Thyroid gland (tissue), 4 donors: ENCODE measurements at places on chromosomes 2 and 18. TPM values are rescaled to one million over a fixed set of nuclear protein-coding genes. Genes with fewer than 3 reads are reported as not detected.

DNA sequence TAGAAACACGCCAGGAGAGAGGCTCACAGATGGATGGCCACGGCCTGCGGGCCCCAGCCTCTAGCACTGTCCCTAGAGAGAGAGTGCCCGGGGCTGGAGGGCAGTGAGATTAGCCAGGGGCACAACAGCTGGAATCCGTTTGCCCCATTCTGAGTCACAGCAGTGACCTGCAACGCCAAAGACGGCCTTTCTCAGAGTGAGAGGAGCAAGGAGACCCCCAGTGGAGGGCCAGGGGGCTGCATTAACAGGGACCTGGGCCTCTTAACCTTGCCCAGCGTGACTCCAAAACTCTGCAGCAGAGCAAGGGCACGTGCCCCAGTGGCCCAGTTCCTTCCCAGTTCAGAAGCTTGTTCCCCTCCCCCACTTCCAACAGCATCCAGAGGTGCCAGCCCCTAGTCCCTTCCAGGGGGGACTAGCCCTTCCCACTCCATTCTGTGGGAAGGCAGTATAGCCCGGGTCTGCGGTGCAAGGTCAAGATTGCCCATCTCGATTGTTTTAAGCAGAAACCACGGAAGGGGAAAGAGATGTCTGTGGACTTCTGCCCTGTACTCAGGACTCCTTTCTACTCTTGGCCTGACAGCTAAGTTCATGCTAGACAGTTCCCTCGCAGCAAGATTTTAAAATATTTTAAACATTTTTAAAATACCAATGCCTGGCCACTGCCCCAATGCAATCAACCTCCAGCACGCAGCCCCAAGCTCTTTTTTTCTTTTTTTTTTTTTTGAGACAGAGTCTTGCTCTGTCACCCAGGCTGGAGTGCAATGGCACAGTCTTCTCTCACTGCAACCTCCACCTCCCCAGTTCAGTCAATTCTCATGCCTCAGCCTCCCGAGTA is 50.9 kb upstream of the BIN1 start:
- DNase-seq = no peak

DNA sequence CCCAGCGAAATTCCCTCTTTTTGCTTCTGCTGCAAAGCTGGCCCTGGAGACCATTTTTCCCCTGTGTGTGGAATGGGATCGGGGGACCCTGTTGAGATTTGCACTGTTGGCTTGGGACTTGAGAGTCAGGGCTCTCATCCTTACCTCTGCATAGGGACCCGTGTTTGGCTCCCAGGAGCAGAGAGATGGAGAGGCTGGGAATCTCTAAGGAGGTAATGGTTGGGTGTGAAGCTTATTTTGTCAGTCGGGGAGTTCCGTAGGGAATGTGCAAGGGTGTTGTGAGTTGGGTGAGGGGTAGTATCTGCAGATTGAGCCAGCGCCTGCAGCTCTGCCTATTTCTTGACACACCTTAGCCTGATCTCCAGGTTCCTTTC is 4.5 kb downstream of the GATA6 start:
- DNase-seq = no peak

GRCh38 chr2:58834404-58834803 is 593.3 kb upstream of the FANCL start:
- no peak for DNase-seq

DNA sequence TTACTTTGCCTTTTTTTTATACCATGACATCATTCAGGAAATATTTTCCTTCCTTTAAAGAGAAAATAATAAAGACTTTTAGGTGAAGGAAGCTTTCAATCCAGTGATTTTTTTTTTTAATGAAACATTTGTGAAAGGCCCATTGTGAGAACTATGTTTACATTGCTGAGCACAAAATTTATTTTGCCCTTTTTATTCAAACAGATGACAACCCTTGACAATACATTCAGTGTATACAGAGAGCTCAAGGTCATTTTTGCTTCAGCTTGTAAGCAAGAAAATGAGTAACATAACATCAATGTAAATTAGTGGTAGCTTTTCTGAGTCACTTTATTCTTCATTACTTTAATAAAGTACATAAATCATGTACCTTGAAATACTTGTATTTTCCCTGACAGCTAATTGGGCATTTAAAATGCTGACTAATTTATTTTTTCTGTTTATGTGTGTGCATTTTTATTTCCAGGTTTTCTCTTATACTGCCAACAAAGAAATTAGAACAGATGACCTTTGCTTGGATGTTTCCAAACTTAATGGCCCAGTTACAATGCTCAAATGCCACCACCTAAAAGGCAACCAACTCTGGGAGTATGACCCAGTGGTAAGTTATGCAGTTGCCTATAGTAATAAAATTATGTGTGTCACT is 121.6 kb downstream of the GALNT1 start:
- DNase-seq = no peak

DNA sequence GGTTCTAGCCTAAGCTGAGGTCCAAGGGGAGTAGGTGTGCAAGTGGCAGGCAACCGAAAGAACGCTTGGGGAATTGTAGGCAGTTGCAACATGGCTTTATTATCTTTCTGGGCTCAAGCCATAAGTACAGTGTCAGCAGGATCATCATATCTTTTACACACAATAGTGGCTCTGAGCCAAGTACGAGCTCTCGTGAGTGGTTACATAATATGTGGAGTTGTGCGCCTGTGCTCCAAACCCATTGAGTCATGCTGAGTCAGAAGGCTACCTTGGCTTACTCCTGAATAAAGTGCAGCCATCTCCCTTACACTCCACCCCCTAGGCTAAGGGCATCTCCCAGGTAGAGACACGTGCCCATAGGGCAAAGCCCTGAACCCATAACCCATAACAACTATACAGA is 233.9 kb downstream of the SATB2 start:
- DNase-seq = no peak

DNA sequence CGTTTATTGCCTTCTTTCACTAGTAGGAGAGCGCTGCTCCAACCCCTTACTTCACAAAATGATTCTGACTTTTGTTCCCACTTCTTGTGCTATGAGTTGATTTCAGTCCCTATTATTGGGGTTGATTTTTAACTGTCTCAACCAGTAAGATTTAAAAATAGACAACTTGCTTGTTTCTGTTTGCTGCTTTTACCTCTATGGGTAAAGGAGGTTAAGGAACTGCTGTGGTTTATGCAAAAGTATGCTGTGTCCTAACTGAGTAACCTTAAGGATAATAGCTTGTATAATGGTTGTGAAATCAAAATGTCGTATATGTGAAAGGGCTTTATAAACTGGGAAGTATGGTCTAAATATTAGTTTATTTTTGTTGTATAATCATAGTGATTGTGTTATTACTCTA is 22.6 kb downstream of the ALMS1 start:
- DNase-seq = no peak

DNA sequence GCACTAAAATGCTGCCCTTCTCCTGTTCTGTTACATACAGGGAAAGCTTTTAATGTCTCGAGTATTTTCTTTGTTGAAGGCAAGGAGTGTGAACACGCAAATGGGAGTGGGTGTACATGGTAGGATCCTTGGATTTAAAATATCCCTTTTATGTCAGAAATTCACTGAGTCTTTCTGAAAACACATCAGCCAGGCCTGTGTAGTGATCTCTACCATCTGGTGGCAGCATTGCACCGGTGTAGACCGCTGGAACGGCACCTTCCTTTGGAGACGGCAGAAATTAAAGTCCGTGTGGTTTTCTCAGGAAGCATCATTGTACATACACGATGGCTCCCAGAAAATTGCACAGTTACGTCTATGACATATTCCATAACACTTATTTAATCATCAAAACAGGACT is 515.8 kb downstream of the GALR1 start:
- DNase-seq = no peak

FHOD3 gene
- total RNA-seq = 6.9 TPM

C2orf66 gene
- not detected for total RNA-seq

IL1F10 gene
- not detected for total RNA-seq
